M059J (cell line): ENCODE measurements at places on chromosomes 2 and 18. TPM values are rescaled to one million over a fixed set of nuclear protein-coding genes. Genes with fewer than 3 reads are reported as not detected.

DNA sequence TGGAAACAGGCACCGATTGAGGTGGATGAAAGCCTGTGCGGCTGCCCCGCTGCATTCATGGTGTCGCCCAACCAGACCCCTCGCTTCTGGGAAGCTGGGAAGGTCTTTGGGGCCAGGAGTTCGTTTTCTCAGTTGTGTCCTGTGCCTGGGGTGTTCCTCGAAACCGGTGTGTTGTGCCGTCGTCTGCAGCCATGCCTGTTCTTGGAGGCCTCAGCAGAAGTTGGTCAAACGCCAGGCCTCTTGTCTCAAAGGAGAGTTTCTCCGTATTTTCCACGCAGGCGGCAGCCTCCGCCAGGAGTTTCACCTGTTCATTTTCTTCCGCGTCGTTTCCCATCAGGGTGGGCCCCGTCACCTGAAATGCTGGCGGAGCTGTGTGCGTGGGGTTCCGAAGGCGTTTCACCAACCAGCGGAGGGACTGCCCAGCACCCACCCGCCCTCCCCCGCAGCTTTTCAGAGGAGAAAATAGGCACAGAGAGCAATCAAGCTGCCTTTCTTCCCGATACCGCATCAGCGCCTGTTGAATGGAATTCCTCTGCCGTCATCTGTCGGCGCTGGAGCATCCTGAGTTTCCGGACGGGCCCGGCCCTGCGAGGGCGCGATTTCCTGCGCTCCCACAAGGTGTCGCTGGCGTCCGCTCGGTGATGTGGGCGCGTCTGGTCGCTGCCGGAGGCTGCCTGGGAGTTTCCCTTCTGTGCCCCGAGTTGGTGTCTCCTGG, 17.0 kb upstream of the NFATC1 start:
- peak; percentile 23 for DNase-seq

GRCh38 chr2:182522405-182522896, 95.6 kb upstream of the PDE1A start:
- peak; percentile 81 for DNase-seq

GRCh38 chr2:129957891-129958290, 21.6 kb upstream of the RAB6C start:
- DNase-seq, result no peak

Gene NEU2
- total RNA-seq, result not detected in 2 replicates

Gene CCL20
- total RNA-seq, result not detected in 2 replicates

Gene RBBP8
- 53.9 and 67.0 TPM in 2 replicates for total RNA-seq
